ENCODE measurements at places on chromosomes 16 and 17. TPM values are rescaled to one million over a fixed set of nuclear protein-coding genes. Genes with fewer than 3 reads are reported as not detected.

DNA sequence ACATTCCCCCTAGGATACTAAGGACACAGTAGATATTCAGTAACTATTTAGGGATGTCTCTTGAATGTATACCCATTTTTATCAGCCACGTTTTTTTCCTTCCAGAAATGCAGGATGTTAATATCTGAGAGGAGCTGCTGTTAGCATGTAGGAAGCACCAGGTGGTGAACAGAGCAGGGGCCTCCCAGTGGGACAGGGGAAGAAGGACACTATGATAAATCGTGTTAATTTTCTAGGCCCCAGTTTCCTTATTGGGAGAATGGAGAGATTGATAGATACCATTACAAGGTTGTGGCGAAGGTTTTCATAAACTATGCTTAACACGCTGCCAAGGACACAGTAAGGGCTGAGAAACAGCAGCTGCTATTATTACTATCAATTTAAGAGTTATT lies 45.4 kb downstream of the PRSS54 start:
- no peaks in the 10 kb centered on the region for H3K27me3 ChIP-seq
- no peak for DNase-seq
- H3K4me1 ChIP-seq, result no peaks in the 10 kb centered on the region

DNA sequence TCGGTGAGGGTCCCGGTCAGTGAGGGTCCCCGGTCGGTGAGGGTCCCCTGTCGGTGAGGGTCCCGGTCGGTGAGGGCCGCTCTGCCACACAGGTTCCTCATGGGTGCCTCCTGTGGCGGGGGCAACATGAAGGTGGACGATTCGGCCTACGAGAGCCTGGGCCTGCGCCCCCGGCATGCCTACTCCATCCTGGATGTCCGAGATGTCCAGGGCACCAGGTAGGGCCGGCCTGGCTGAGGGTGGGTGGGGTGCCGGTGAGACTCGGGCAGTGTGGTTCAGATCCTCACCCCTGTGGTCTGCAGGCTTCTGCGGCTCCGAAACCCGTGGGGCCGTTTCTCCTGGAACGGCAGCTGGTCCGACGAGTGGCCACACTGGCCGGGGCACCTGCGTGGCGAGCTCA lies 9.0 kb upstream of the PRR35 start:
- no peaks in the 10 kb centered on the region for H3K36me3 ChIP-seq
- H3K4me3 ChIP-seq, result no peak overlapping the region
- H3K4me1 ChIP-seq, result no peaks in the 10 kb centered on the region
- DNase-seq, result no peak
- H3K27ac ChIP-seq, result no peak overlapping the region
- no peaks in the 10 kb centered on the region for H3K27me3 ChIP-seq

GRCh38 chr16:9929836-9930235 lies 252.4 kb downstream of the GRIN2A start:
- no peak overlapping the region for H3K4me3 ChIP-seq
- no peaks in the 10 kb centered on the region for H3K36me3 ChIP-seq
- H3K27ac ChIP-seq, result no peak overlapping the region
- no peak for DNase-seq
- no peaks in the 10 kb centered on the region for H3K4me1 ChIP-seq

DNA sequence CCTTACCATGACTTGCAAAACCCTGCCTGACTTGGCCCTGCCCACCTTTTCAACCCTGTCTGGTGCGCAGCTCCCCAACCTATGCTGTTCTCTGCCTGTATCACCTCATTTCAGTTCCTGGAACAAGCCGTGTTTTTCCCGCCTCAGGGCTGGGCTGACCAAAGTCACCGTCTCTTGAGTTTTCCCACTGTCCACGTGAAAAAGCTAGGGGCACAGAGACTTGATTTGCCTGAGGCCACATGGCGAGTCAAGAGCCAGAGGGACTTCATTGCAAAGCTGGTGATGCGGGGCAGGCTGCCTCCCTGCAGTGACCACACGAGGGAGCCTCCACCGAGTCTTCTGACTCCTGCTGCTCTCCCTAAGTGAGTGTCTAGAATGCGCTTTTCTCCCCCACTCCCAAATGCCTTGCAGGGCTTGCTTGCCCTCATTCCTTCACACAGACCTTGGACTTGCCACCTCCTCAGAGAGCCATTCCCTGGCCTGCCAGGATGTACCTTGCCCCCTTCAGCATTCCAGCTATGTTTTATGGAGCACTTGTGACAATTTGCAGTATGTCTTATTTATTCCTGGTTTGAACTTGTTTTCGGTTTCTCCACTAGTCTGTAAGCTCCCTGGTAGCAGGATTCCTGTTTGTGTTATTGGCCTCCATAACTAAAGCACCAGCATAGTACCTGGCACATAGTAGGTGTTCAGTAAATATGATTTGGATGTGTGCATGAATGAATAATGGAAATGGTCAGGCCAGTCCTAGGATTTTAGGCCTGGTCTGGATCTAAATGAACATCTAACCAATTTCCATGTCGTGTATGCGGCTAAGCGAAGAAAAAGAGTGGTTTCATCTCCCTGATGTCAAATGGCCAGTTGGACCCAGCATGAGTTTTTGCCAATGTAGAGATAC lies 252.3 kb downstream of the SNX29 start:
- H3K27me3 ChIP-seq, result no peaks in the 10 kb centered on the region
- no peaks in the 10 kb centered on the region for H3K4me1 ChIP-seq
- DNase-seq, result peak; percentile 69
- H3K36me3 ChIP-seq, result no peaks in the 10 kb centered on the region
- H3K27ac ChIP-seq, result no peak overlapping the region

- no peaks in the 10 kb centered on the region for H3K27me3 ChIP-seq
- H3K4me1 ChIP-seq, result no peaks in the 10 kb centered on the region
- no peaks in the 10 kb centered on the region for H3K36me3 ChIP-seq
- H3K27ac ChIP-seq, result no peak overlapping the region
- DNase-seq, result no peak
Observed at GRCh38 chr16:35906440-35906839, 2447.0 kb downstream of the TP53TG3F start.

GRCh38 chr17:59405944-59406705 lies 74.7 kb downstream of the YPEL2 start:
- H3K27ac ChIP-seq, result no peak overlapping the region
- no peak for DNase-seq

DNA sequence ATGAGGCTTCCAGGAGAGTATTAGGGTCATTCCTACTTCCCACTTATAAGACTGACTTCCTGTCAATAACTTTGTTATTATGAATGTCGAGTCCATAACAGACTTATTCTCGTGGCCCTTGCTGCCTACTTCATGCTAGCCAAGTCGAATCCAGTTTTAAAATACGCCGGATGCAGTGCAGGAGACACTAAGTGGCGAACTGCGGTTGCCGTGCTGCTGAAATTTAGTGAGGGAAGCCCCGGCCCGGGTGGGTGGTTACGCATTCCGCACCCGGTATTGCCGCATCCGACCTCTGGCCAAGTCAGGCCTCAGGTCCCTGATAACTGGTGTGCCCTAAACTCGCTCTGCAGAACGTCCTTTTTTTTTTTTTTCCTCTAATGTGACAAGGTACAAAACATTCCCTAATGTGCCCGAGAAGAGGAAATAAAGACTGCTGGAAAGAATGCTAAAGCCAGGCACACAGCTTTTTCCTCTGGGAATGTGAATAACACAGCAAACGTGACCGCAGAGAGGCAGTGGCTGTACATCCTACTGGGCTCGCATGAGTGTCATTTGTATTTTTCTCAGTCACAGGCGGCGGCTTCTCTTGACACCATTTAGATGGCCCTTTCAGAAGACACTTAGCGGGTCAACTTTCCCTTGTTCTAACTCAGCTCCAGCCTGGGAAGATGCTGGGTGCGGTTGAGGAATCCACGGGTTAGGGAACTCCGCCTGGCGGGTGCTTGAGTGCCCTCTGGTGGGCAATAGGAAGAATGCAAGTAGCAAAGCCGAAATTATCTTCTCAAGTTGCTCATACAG lies 7.1 kb upstream of the AKTIP start:
- H3K27ac ChIP-seq, result peak overlapping the region; percentile 68
- DNase-seq, result peak; percentile 78
- no peaks in the 10 kb centered on the region for H3K36me3 ChIP-seq
- peaks cover 6% of the 10 kb centered on the region for H3K4me1 ChIP-seq

- H3K36me3 ChIP-seq, result no peaks in the 10 kb centered on the region
- no peak overlapping the region for H3K4me3 ChIP-seq
- no peaks in the 10 kb centered on the region for H3K27me3 ChIP-seq
- peaks cover 52% of the 10 kb centered on the region for H3K4me1 ChIP-seq
- no peak overlapping the region for H3K27ac ChIP-seq
Observed at GRCh38 chr17:77465358-77466041, 324.7 kb downstream of the SEC14L1 start.

GRCh38 chr16:7921345-7921744 lies 588.7 kb downstream of the RBFOX1 start:
- H3K27me3 ChIP-seq, result no peaks in the 10 kb centered on the region
- no peaks in the 10 kb centered on the region for H3K36me3 ChIP-seq
- H3K4me3 ChIP-seq, result no peak overlapping the region
- H3K4me1 ChIP-seq, result no peaks in the 10 kb centered on the region
- no peak for DNase-seq
- no peak overlapping the region for H3K27ac ChIP-seq

DNA sequence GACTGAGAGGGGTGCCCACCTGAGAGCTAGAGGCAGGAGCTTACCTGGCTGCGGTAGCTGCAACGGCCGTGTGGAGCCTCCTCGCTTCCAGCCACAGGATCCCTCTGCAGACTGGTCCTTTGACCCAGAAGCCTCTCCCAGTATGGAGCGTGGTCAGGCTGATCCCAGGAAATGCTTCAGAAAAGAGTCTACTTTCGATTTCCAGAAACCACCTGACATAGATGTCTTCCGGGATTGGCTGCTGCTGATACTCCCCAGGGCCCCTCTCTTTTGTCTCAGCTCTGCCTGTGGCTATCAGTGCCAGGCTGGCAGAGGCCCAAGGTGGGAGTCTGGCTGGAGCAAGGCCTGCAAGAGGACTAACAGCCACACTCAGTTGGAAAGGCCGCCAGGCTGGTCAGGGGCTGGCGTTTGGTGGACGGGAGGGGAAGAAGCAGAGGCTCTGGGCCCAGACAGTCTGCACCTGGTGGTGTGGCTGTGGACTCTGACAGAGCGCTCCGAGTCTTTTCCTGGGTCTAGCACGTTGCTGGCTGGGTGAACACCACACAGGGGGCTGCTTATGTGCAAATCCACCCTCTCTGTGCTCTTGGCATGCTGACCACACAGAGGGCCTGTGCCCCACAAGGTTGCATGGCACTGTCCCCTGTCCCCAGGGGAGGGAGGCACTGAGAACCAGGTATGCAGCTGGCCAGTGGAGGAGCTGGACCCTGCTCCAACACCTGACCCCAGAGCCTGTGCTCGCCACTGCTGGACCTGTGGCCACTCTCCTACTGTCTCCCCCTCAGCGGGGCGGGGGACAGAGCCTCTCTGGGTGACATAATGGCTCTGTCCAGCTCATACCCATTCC lies at the start of gene LGALS3BP:
Gene LGALS3BP, minus strand, starts transcription at position 144 of the 844 bp plus-strand sequence. CDS start 2,732 bp downstream, outside the sequence.
- peak within 1 kb of the TSS; percentile 49 for H3K27ac ChIP-seq
- H3K36me3 ChIP-seq, result no peaks in the 10 kb centered on the region
- peak; percentile 92 for DNase-seq

DNA sequence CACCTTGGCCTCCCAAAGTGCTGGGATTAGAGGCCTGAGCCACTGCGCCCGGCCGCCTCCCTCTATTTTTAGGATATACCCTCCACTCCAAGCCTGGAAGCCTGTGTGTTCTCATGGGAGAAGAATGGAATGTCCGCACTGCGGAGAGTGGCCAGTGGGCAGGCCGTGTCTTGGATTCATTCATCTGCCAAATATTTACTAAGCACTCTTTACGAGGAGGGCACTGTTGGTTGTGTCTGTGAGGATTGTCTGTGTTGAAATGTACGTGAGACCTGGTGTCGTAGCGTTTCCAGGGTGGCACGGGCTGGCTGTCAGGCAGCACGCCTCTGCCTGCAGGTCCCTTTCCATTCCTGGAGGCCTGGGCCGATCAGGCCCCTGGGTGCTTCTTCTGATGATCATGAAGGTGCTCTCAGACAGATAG lies 19.2 kb downstream of the PGS1 start:
- no peaks in the 10 kb centered on the region for H3K36me3 ChIP-seq
- no peaks in the 10 kb centered on the region for H3K4me1 ChIP-seq
- H3K4me3 ChIP-seq, result no peak overlapping the region
- no peak for DNase-seq
- H3K27me3 ChIP-seq, result no peaks in the 10 kb centered on the region
- H3K27ac ChIP-seq, result no peak overlapping the region

GRCh38 chr17:61714300-61714699 lies 123.3 kb upstream of the NACA2 start:
- no peaks in the 10 kb centered on the region for H3K36me3 ChIP-seq
- no peak overlapping the region for H3K27ac ChIP-seq
- H3K4me1 ChIP-seq, result no peaks in the 10 kb centered on the region
- H3K27me3 ChIP-seq, result no peaks in the 10 kb centered on the region
- no peak for DNase-seq

GRCh38 chr16:17433577-17434451 lies 36.9 kb downstream of the XYLT1 start:
- no peaks in the 10 kb centered on the region for H3K4me1 ChIP-seq
- H3K4me3 ChIP-seq, result no peak overlapping the region
- H3K27me3 ChIP-seq, result no peaks in the 10 kb centered on the region
- no peaks in the 10 kb centered on the region for H3K36me3 ChIP-seq
- H3K27ac ChIP-seq, result peak overlapping the region; percentile 57
- no peak for DNase-seq

GRCh38 chr16:85615014-85615851 lies 2.1 kb downstream of the GSE1 start:
- peaks cover 63% of the 10 kb centered on the region for H3K4me1 ChIP-seq
- H3K4me3 ChIP-seq, result no peak overlapping the region
- no peaks in the 10 kb centered on the region for H3K36me3 ChIP-seq
- H3K27me3 ChIP-seq, result no peaks in the 10 kb centered on the region

- H3K27ac ChIP-seq, result no peak overlapping the region
- no peaks in the 10 kb centered on the region for H3K36me3 ChIP-seq
- peaks cover 30% of the 10 kb centered on the region for H3K4me1 ChIP-seq
- no peaks in the 10 kb centered on the region for H3K27me3 ChIP-seq
Observed at GRCh38 chr17:32488177-32488542, 1.4 kb downstream of the CDK5R1 start.

GRCh38 chr16:65964752-65965151 lies 401.7 kb upstream of the CDH5 start:
- DNase-seq, result no peak
- H3K4me1 ChIP-seq, result peaks cover 4% of the 10 kb centered on the region
- H3K27me3 ChIP-seq, result no peaks in the 10 kb centered on the region
- no peak overlapping the region for H3K4me3 ChIP-seq
- no peaks in the 10 kb centered on the region for H3K36me3 ChIP-seq

DNA sequence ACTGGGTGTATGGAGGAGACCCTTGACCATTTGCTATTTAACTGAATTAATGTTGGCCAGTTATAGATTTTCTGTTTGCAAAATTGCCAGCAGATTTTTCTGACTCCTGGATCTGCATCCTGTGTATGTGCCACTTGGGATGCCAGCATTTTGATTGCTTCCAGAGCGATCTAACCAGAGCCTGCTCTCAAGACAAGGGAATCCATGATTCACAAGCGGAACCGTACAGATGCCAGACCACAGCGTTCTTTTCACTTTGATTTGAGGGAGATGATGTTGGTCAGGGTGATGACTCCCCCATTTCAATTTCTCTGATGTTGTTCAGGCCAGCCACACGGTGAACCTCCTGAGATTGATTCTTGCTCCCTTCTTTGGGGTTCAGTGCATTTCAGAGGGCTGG lies 228.7 kb downstream of the CDH13 start:
- no peak overlapping the region for H3K4me3 ChIP-seq
- no peak for DNase-seq
- no peaks in the 10 kb centered on the region for H3K36me3 ChIP-seq

- H3K27me3 ChIP-seq, result no peaks in the 10 kb centered on the region
- DNase-seq, result no peak
- no peaks in the 10 kb centered on the region for H3K4me1 ChIP-seq
- H3K4me3 ChIP-seq, result no peak overlapping the region
Observed at GRCh38 chr16:84541999-84542817, 37.7 kb upstream of the MEAK7 start.

Gene CMTM2
- total RNA-seq, result 307 TPM

Gene PLCD3
- 106 TPM for total RNA-seq

Gene RAB37
- 0.81 TPM for total RNA-seq

Gene OR3A2
- 27.4 TPM for total RNA-seq

Gene CCL8
- total RNA-seq, result 0.56 TPM

Gene FBXW10
- 8.9 TPM for total RNA-seq

Gene NUDT21
- total RNA-seq, result 75.3 TPM
